ENCODE measurements at places on chromosomes 4 and X.

DNA sequence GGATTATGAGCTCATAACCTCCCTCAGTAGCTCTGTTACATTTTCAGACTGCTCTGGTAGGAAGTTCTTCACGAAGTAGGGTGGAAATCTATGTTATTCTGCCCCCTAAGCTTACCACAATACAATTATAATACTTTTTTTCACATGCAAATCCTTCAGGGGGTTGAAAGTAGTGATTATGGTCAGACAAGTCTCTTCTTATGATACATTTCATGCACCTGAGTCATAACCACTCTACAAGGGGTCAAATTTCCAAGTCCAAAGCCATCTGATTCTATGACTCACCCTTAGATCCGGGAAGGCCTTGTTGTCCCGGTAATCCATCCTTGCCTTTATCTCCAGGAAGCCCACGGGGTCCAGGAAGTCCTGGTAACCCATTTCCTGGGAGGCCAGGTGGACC, 95.2 kb downstream of the ATG4A start:
- DNase-seq, result no peak

DNA sequence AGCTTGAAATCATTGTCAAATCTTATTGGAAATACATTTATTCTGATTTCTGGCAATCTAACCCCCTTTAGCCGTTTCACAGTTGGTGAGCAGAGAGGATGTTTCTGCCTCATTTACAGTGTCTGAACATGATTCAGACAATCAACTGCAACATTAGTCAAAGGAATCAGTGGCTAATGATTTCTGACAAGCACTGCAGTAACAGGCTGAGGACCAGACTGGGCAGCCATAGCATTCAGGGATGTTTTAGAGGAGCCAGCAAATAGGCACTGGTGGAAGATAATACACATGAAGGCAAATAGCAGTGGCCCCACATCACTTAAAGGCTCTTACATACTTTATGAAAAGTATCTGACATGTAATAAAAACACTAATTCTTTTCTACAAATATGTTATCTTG, 102.8 kb downstream of the TTC29 start:
- DNase-seq, result no peak

DNA sequence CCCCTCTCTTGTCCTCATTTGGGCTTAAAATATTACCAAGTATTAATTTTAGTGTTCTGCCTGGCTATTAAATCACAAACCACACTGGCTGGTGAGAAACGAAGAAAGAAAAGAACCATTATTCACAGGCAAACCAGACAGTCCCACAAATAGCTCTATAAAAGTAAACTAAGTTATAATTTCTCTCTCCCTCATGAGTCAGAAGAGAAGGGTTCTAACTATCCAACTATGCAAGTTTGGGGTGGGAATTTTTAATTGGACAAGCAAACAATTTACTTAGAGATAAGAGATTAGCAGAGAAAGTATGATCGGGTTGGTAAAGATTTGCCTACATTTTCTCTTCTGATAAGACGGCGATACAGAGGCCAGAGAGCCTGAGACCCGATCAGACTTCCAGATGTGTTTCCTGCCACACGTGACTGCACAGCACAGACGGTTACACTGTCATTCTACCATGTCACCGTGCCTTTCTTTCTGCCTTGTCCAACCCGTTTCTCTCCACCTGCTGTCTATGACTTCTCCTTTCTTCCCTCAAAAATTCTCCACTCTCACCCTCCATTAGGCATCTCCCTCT, 52.3 kb downstream of the MEPE start:
- DNase-seq, result no peak

GRCh38 chrX:26789751-26790150, 573.8 kb downstream of the MAGEB5 start:
- no peak for DNase-seq

- DNase-seq, result no peak
Observed at GRCh38 chrX:145817331-145818185, at the start of gene SLITRK2. Gene SLITRK2 (plus strand): TSS chrX:145817829. CDS start chrX:145822426, 4,597 bp downstream.

- DNase-seq, result no peak
Observed at GRCh38 chr4:87445964-87446363, 23.6 kb downstream of the NUDT9 start.

DNA sequence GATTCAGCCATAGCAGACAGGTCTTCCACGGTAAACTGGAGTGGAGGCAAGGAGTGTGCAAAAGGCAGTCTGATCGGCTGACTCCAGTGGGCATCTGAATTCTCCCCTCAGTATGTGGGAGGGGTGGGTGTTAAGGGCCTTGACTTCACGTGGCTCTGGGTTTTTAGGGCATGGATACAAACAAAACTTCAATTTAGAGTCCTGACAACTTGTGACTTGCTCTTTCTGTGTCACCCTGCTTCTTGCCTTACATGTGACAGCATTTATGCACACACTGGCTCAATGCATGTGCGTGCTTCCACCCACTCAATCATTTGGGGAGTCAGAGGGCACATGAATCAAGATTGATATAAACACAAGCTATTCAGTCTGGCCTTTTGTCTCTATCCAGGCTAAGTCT, 17.5 kb downstream of the PLP1 start:
- DNase-seq, result no peak

GRCh38 chr4:98604723-98605122, 53.7 kb downstream of the TSPAN5 start:
- DNase-seq, result no peak

Measured in stimulated activated CD8-positive, alpha-beta memory T cell treated with anti-CD3 and anti-CD28 coated beads, Interleukin-15, amount 100 ng/mL, for 48 hours (primary cell).